Osteocyte (in vitro differentiated cells): ENCODE measurements at places on chromosomes 4 and X. TPM values are rescaled to one million over a fixed set of nuclear protein-coding genes. Genes with fewer than 3 reads are reported as not detected.

DNA sequence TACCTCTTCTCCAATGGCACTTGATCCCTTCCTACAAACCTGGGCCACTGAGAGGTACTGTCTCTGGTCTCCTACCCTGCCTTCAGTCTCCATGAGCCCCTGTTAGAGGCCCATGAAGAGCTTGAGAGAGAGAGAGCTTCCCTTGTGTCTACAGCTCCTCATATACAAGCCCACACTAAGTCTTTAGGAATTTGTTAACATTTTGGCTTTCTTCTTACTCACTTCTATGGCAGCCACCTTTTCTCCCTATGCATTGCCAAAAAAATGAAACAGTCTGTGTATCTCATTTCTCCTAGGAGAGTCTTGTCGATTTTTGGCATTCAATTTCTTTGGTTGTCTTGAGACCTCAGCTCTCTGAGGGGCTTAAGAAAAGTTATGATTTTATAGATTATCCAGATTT lies 90.9 kb upstream of the LNX1 start:
- no peak overlapping the region for H3K27ac ChIP-seq
- no peak for DNase-seq
- H3K36me3 ChIP-seq = no peaks in the 10 kb centered on the region
- H3K27me3 ChIP-seq = no peaks in the 10 kb centered on the region
- peaks cover 23% of the 10 kb centered on the region for H3K4me1 ChIP-seq

MAOB gene
- total RNA-seq = not detected in 2 replicates

GRCh38 chr4:130393642-130394041 lies 1297.7 kb downstream of the C4orf33 start:
- no peak overlapping the region for H3K27ac ChIP-seq
- no peaks in the 10 kb centered on the region for H3K36me3 ChIP-seq
- DNase-seq = no peak
- H3K4me1 ChIP-seq = peaks cover 33% of the 10 kb centered on the region
- no peak overlapping the region for H3K4me3 ChIP-seq

DNA sequence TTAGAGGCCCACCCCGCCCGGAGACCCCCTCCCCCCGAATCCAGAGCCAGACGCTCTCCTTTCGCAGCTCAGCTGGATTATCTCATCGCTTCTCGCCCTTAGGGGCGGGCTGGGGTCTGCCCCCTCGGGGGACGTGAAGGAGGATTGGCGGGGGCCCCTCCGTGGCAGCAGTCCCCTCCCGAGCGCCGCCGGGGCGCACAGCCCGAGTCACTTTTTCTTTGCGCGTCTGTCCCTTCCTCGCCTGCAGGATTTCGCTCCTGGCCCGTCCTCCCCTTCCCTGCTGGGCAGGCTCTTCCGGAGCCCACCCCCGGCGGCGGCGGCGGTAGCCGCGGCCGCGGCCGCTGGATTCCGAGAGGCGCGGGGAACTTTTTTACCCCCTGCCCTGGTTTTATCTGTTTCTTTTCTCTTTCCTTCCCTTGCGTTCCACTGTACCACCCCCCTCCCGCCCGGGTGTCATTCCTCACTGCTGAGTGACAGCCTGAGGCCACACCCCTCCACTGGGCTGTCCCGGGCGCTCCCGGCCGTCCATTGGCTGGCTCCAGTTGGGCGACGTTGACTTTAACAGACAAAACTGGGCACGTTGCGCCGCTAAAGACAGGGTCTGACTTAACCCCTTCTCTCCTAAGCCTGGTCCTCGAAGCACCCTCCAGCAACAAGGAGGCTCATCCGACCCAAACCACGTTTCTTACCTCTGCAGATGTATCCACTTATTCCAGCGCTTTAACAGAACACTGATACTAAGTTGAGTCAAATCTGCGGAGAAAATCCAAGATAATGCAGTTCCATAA lies 492 bp upstream of the NKX3-2 start:
- peak overlapping the region; percentile 81 for H3K27ac ChIP-seq
- peaks cover 35% of the 10 kb centered on the region for H3K4me1 ChIP-seq
- H3K36me3 ChIP-seq = peaks cover 4% of the 10 kb centered on the region
- H3K27me3 ChIP-seq = peaks cover 51% of the 10 kb centered on the region
- peak overlapping the region; percentile 92 for H3K4me3 ChIP-seq

DNA sequence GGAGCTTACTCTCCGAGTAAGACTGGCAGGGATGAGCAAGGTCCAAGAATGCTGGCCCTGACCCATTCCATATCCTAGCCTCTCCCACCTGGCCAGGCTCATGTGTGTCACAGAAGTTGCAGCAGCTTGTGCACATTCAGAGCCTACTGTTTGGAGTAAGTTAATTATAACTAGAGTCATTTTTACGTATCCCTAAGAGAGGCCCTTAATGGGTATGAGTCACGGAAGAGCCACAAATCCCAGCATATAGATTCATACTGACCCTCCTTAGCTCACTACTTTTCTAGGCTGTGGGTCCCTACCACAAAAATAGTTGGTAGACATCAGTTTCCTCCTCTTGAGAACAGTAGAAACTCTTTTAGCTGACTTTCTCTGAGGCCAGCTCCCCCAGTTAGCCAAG lies 118.3 kb upstream of the FRG1 start:
- H3K36me3 ChIP-seq = no peaks in the 10 kb centered on the region
- H3K4me3 ChIP-seq = no peak overlapping the region
- no peaks in the 10 kb centered on the region for H3K4me1 ChIP-seq
- H3K27me3 ChIP-seq = no peaks in the 10 kb centered on the region

C1QTNF7 gene
- not detected in 2 replicates for total RNA-seq

- no peak overlapping the region for H3K27ac ChIP-seq
- H3K4me1 ChIP-seq = no peaks in the 10 kb centered on the region
- H3K4me3 ChIP-seq = no peak overlapping the region
- no peak for DNase-seq
Measured at GRCh38 chr4:177841258-177841657, 399.0 kb upstream of the AGA start.

RNF128 gene
- total RNA-seq = not detected in 2 replicates

NPY1R gene
- 0.94 and 1.3 TPM in 2 replicates for total RNA-seq

- no peak overlapping the region for H3K4me3 ChIP-seq
- peaks cover 37% of the 10 kb centered on the region for H3K4me1 ChIP-seq
- DNase-seq = peak; percentile 17
- no peaks in the 10 kb centered on the region for H3K27me3 ChIP-seq
- H3K27ac ChIP-seq = no peak overlapping the region
Measured at GRCh38 chr4:39626913-39627312, 11.8 kb downstream of the SMIM14 start.

DNA sequence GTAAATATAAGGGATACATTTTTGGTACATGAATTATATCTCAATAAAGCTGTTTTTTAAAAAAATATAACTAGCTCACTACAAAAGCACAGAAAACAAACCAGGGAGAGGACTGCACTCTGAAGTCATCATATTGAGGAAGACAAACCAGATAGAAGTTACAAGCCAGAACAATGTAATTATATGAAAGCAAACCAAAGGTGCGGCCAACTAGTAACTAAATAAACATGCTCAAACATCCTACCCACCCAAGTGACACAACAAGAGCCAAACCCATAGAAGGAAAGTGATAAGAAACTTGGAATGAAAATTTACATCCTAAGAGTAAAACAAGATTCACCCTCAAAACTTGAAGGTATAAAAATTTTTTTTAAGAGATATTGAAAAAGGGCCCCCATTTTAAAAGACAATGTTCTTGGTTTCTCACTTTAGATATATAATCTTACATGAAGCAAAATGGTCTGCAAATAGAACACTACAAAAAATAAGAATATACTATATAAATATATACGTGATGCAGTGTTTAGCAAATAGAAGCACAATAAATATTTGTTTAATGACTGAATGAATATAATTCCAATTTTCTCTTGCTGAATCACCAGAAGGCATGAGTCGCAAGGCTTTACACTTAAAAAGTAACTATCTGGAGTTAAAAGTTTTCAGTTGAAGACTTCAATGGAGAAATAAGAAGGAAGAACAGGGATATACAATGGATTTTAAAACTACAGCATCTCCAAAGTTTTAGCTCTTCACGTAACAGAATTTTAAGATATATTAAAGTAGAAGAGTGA lies 4.0 kb upstream of the SH3D19 start:
- no peaks in the 10 kb centered on the region for H3K27me3 ChIP-seq
- DNase-seq = no peak
- H3K27ac ChIP-seq = no peak overlapping the region
- H3K4me3 ChIP-seq = no peak overlapping the region
- no peaks in the 10 kb centered on the region for H3K36me3 ChIP-seq

DNA sequence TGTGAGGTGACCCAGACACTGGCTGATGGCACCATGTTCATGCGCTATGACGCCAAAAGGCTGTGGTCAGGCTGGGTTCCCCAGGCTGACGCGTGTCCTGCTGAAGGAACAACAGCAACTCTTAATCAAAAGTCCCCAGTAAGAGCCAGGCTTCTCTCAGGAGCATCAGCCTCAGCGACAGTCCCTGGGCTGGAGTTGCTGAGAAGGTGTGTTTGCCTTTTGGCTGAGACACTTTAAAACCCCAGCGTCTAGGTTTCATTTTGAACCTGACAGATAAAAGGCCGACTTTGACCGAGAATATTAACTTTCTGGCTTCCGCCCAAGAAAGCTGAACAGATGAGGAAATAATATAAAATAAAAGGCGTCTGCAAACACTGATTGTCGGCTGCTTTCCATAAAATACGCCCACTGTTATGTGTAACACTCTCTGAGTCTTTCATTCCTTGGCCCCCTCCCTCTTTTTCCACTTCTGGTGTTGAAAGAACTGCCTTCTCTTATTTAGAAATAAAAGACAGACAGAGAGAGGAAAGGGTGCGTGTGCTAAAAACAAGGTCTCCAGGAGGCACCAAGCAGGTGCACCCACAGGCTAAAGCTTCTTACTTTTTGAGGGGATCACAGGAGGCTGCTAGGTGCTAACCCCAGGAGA lies 373.6 kb downstream of the MID1IP1 start:
- H3K27ac ChIP-seq = no peak overlapping the region
- no peak overlapping the region for H3K4me3 ChIP-seq
- H3K4me1 ChIP-seq = no peaks in the 10 kb centered on the region
- H3K36me3 ChIP-seq = no peaks in the 10 kb centered on the region

- peaks cover 42% of the 10 kb centered on the region for H3K4me1 ChIP-seq
- H3K36me3 ChIP-seq = no peaks in the 10 kb centered on the region
- no peak overlapping the region for H3K4me3 ChIP-seq
- no peak for DNase-seq
- H3K27me3 ChIP-seq = no peaks in the 10 kb centered on the region
- no peak overlapping the region for H3K27ac ChIP-seq
Measured at GRCh38 chr4:71290074-71290473, 48.7 kb upstream of the SLC4A4 start.

GRCh38 chrX:139327355-139327754 lies 203.2 kb upstream of the F9 start:
- H3K36me3 ChIP-seq = no peaks in the 10 kb centered on the region
- H3K27me3 ChIP-seq = no peaks in the 10 kb centered on the region
- no peak overlapping the region for H3K27ac ChIP-seq
- no peak for DNase-seq

- no peak overlapping the region for H3K27ac ChIP-seq
- DNase-seq = no peak
- H3K4me1 ChIP-seq = peaks cover 5% of the 10 kb centered on the region
- no peak overlapping the region for H3K4me3 ChIP-seq
- H3K27me3 ChIP-seq = peaks cover 8% of the 10 kb centered on the region
- H3K36me3 ChIP-seq = no peaks in the 10 kb centered on the region
Measured at GRCh38 chr4:114725066-114725465, 126.5 kb downstream of the UGT8 start.

DNA sequence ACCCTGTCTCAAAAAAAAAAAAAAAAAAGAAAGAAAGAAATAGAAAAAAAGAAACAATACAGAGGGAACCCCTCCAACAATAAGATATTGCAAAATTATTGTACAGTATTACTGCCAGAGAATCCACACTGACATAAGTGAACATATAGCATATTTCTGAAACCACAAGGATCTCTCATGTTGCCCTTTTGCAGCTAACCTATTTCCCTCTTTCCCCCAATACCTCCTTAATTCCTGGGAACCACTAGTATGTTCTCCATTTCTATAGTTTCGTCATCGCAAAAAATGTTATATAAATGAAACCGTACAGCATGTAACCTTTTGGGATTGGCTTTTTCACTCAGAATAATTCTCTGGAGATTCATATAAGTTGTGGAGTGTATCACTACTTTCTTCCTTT lies 20.0 kb upstream of the BMP2K start:
- H3K27ac ChIP-seq = no peak overlapping the region
- no peaks in the 10 kb centered on the region for H3K4me1 ChIP-seq
- H3K36me3 ChIP-seq = no peaks in the 10 kb centered on the region
- no peaks in the 10 kb centered on the region for H3K27me3 ChIP-seq
- DNase-seq = no peak

DNA sequence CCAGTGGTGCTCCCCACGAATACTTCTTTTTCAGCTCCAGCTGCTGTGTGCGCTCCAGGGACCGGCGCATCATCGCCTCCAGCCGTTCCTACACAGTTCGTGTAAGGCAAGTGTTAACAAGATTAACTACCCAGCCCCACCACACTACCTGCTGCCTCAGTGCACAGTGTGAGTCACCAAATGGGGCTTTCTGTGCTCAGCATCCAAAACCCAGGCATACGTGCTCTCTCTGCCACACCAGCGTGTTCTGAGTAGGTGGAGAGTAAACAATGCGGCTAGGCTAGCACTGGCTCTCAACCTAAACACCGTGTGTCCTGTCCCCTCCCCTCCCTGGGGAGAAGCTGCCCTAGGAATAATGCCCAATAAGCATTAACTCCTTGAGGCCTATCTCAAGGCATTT lies 60.0 kb downstream of the MAP7D2 start:
- H3K36me3 ChIP-seq = no peaks in the 10 kb centered on the region
- peaks cover 2% of the 10 kb centered on the region for H3K4me1 ChIP-seq
- H3K4me3 ChIP-seq = no peak overlapping the region
- no peak overlapping the region for H3K27ac ChIP-seq
- no peaks in the 10 kb centered on the region for H3K27me3 ChIP-seq

CFAP47 gene
- not detected in 2 replicates for total RNA-seq

NAA11 gene
- total RNA-seq = not detected in 2 replicates

DNA sequence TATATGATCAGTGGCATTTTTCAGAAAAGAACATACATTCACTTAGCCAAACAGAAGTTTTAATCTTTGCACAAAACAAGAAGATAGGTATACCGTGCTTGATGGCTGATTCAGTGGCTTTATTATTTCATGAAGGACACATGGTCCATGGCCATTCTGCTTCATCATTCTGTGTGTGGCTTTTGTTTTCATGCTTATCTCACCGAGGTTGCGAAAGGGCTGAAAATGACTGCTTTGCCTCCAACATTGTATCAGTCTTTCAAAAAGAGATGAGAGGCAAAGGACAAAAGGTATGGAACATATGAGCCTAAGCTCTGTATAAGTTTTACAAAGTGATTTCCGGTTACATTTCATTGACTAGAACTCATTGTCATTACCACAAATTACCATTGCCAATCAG lies 541.1 kb downstream of the RAB28 start:
- no peaks in the 10 kb centered on the region for H3K27me3 ChIP-seq
- no peak overlapping the region for H3K27ac ChIP-seq
- no peak for DNase-seq
- no peak overlapping the region for H3K4me3 ChIP-seq
- H3K36me3 ChIP-seq = no peaks in the 10 kb centered on the region

SPP1 gene
- 5.6 and 6.5 TPM in 2 replicates for total RNA-seq

GRCh38 chr4:30716158-30716557 lies 4.0 kb upstream of the PCDH7 start:
- no peaks in the 10 kb centered on the region for H3K36me3 ChIP-seq
- peak overlapping the region; percentile 100 for H3K4me3 ChIP-seq
- peaks cover 15% of the 10 kb centered on the region for H3K4me1 ChIP-seq
- H3K27ac ChIP-seq = peak overlapping the region; percentile 80
- H3K27me3 ChIP-seq = no peaks in the 10 kb centered on the region

SPANXA1 gene
- not detected in 2 replicates for total RNA-seq
